Endodermal cell (in vitro differentiated cells): ENCODE measurements at places on chromosomes 3 and 15.

DNA sequence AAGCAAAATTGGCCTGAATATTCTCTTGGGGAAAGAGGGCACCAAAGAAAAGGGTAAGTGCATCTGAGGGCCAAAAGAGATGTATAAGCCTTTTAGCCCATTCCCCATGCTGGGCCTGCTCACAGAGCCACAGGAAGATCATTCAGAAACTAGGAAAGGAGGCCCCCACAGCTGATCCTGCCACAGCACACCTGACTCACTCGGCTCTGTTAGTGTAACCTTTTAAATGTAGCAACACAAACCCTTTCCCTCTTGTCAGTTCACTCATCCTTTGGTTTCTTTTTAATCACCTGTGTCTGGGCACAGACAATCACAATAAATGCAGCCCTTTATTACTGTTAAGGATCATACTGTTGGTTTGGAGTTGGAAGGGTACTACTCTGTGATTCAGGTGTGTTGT lies 69.9 kb downstream of the PDCD6IP start:
- no peaks in the 10 kb centered on the region for H3K4me1 ChIP-seq
- peaks cover 52% of the 10 kb centered on the region for H3K36me3 ChIP-seq
- DNase-seq, result no peak
- H3K27me3 ChIP-seq, result no peaks in the 10 kb centered on the region
- no peak overlapping the region for H3K4me3 ChIP-seq
- H3K27ac ChIP-seq, result no peak overlapping the region

- DNase-seq, result peak; percentile 63
- peaks cover 70% of the 10 kb centered on the region for H3K36me3 ChIP-seq
- H3K4me3 ChIP-seq, result no peak overlapping the region
- H3K27ac ChIP-seq, result no peak overlapping the region
- no peaks in the 10 kb centered on the region for H3K4me1 ChIP-seq
Observed at GRCh38 chr3:155908086-155908485, 37.6 kb downstream of the GMPS start.

- H3K27me3 ChIP-seq, result no peaks in the 10 kb centered on the region
- no peaks in the 10 kb centered on the region for H3K36me3 ChIP-seq
- no peak overlapping the region for H3K27ac ChIP-seq
- no peak for DNase-seq
- no peak overlapping the region for H3K4me3 ChIP-seq
- H3K4me1 ChIP-seq, result peaks cover 7% of the 10 kb centered on the region
Observed at GRCh38 chr3:78871048-78871447, 896.8 kb downstream of the ROBO1 start.

DNA sequence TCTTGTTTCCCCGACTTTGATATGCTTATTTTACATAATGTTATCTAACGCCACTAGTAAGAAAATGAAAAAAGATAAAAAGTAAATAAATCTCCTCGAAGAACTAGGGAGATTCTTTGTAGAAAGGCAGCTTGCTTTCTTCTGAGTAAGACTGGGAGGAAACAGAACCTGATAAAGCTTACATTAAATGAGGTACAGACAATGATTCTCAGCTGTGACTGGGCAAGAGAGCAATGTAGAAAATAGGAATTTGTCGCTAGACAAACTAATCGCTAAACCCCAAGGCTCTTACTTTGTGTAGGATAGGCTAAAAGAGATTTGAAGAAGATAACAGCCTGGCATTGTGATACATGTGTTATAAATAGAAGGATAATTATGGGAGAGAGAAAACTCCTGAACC lies 919.0 kb upstream of the ALCAM start:
- no peaks in the 10 kb centered on the region for H3K27me3 ChIP-seq
- H3K4me1 ChIP-seq, result peaks cover 4% of the 10 kb centered on the region
- peak overlapping the region; percentile 37 for H3K4me3 ChIP-seq
- H3K36me3 ChIP-seq, result peaks cover 7% of the 10 kb centered on the region
- DNase-seq, result no peak
- H3K27ac ChIP-seq, result no peak overlapping the region

- no peak overlapping the region for H3K27ac ChIP-seq
- H3K36me3 ChIP-seq, result no peaks in the 10 kb centered on the region
- DNase-seq, result no peak
- no peak overlapping the region for H3K4me3 ChIP-seq
Observed at GRCh38 chr15:93135459-93135858, 46.4 kb upstream of the RGMA start.

DNA sequence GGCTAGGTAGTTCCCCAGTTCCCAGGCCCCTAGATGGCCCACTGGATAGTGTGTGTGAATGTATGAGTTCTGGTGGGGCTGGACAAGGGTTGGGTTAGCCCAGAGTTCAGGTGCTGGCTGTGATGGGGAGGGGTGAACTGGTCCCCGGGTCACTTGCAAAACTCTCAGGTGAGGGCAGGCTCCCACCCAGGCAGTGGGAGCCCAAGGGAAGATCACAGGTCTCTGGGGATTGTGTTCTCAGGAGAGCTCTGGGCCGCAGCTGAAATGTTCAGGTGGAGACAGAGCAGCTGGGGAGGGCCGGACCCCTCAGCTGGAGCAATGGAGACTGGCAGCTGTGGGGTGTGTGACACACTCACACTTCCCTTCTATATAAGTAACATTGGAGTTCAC lies 12.8 kb upstream of the FAM98B start:
- peaks cover 92% of the 10 kb centered on the region for H3K27me3 ChIP-seq
- H3K36me3 ChIP-seq, result no peaks in the 10 kb centered on the region
- H3K27ac ChIP-seq, result no peak overlapping the region
- no peak for DNase-seq

GRCh38 chr3:197408177-197408957 lies 110.0 kb upstream of the DLG1 start:
- no peaks in the 10 kb centered on the region for H3K27me3 ChIP-seq
- H3K36me3 ChIP-seq, result no peaks in the 10 kb centered on the region
- H3K4me1 ChIP-seq, result no peaks in the 10 kb centered on the region
- H3K4me3 ChIP-seq, result no peak overlapping the region
- DNase-seq, result no peak

- H3K36me3 ChIP-seq, result no peaks in the 10 kb centered on the region
- H3K27ac ChIP-seq, result no peak overlapping the region
- no peaks in the 10 kb centered on the region for H3K4me1 ChIP-seq
- peaks cover 5% of the 10 kb centered on the region for H3K27me3 ChIP-seq
- no peak for DNase-seq
Observed at GRCh38 chr15:38085114-38085513, 150.7 kb downstream of the TMCO5A start.

DNA sequence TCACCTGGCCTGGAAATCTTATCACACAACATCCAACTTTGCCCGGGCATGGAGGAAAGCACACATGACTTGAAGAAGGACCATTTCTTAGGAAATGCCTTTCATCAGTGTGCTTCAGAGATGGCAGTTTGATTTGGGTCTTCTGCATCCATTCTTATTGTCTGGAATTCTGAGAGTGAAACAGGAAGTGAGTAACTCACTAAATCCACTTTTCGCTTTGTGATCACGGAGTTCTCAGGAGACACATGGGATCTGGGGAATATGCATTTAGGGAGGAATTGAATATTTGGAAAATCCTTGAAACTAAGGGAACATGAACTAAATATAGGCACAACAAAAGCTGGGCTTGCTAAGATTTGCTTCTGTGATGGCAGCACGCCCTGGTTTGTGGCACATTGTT lies 212.5 kb upstream of the FEZF2 start:
- H3K4me1 ChIP-seq, result no peaks in the 10 kb centered on the region
- no peaks in the 10 kb centered on the region for H3K27me3 ChIP-seq
- no peak overlapping the region for H3K27ac ChIP-seq
- peaks cover 10% of the 10 kb centered on the region for H3K36me3 ChIP-seq

- H3K4me3 ChIP-seq, result no peak overlapping the region
- no peak for DNase-seq
- H3K36me3 ChIP-seq, result no peaks in the 10 kb centered on the region
- no peak overlapping the region for H3K27ac ChIP-seq
Observed at GRCh38 chr15:23422946-23423708, 23.9 kb downstream of the GOLGA6L2 start.

- no peak for DNase-seq
- H3K4me1 ChIP-seq, result peaks cover 19% of the 10 kb centered on the region
- H3K4me3 ChIP-seq, result no peak overlapping the region
Observed at GRCh38 chr3:43372007-43372740, 85.8 kb downstream of the SNRK start.

GRCh38 chr3:17645074-17645698 lies 97.2 kb downstream of the TBC1D5 start:
- peak; percentile 49 for DNase-seq
- H3K4me3 ChIP-seq, result no peak overlapping the region

DNA sequence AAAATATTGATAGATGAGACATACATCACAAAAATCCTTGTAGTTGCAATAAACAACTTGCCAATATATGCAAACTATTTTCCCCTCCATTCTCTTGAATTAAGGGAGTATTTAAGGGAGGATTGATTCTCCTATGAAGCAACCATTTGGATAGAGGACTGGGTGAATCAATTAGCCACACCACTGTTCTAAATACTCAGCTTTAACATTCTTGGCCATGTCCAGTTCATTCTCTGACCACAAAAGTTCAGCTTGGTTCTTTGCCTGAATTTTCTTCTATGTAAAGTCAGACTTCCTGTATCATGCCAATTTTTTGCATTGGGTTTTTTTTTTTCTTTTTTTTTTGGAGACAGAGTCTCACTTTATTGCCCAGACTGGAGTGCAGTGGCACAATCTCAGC lies 15.8 kb upstream of the SEC11A start:
- no peak overlapping the region for H3K27ac ChIP-seq
- no peak overlapping the region for H3K4me3 ChIP-seq
- no peak for DNase-seq
